ENCODE measurements at places on chromosomes 2 and 18.

GRCh38 chr2:20672201-20672951 lies 5.4 kb downstream of the GDF7 start:
- no peaks in the 10 kb centered on the region for H3K36me3 ChIP-seq
- peaks cover 36% of the 10 kb centered on the region for H3K27me3 ChIP-seq
- no peak overlapping the region for H3K4me3 ChIP-seq
- H3K27ac ChIP-seq, result no peak overlapping the region
- no peaks in the 10 kb centered on the region for H3K4me1 ChIP-seq
- DNase-seq, result no peak

DNA sequence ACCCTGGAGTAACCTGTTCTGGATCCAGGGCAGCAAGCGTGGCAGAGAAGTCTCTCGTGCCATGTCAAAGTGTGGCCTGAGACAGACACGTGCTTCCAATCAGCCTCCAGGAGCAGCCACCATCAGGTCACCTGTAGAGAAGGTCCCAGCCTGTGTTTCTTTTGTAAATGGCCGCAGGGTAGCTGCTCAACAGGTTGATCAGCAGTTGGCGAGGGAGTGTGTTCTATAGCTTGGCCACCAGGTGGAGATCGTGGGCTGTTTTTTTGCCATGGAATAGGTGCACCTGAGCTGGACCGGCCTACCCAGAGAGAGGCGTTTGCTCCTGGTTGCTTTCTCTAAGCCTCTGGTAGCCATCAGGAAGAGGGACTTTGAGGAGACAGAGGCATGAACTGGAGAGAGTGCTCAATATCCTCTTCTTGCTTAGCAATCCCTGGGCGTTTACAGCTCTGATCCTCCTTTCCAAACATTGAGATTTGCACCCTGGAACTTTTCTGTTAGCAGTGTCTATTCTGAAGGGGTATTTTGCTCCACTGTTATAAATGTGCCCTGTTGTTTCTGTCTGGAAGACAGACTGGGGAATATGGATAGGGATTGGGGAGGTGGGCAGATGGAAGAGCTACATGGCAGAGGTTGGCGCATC lies 34.2 kb upstream of the EN1 start:
- H3K4me3 ChIP-seq, result no peak overlapping the region
- no peaks in the 10 kb centered on the region for H3K27me3 ChIP-seq
- H3K36me3 ChIP-seq, result no peaks in the 10 kb centered on the region

GRCh38 chr2:239105234-239105633 lies 257.3 kb downstream of the TWIST2 start:
- H3K4me3 ChIP-seq, result no peak overlapping the region
- DNase-seq, result no peak
- H3K4me1 ChIP-seq, result no peaks in the 10 kb centered on the region
- H3K27ac ChIP-seq, result no peak overlapping the region

- H3K27ac ChIP-seq, result no peak overlapping the region
- H3K27me3 ChIP-seq, result no peaks in the 10 kb centered on the region
These were observed 99.8 kb downstream of the SEPTIN10 start for GRCh38 chr2:109513749-109514588.

- H3K27ac ChIP-seq, result no peak overlapping the region
- H3K4me3 ChIP-seq, result no peak overlapping the region
- no peaks in the 10 kb centered on the region for H3K4me1 ChIP-seq
- H3K27me3 ChIP-seq, result no peaks in the 10 kb centered on the region
These were observed 211.4 kb upstream of the SMIM21 start for GRCh38 chr18:75638776-75639471.

GRCh38 chr18:48529796-48530195 lies 9.0 kb upstream of the CTIF start:
- H3K36me3 ChIP-seq, result no peaks in the 10 kb centered on the region
- peaks cover 5% of the 10 kb centered on the region for H3K4me1 ChIP-seq
- no peak overlapping the region for H3K4me3 ChIP-seq
- peaks cover 26% of the 10 kb centered on the region for H3K27me3 ChIP-seq
- H3K27ac ChIP-seq, result no peak overlapping the region

DNA sequence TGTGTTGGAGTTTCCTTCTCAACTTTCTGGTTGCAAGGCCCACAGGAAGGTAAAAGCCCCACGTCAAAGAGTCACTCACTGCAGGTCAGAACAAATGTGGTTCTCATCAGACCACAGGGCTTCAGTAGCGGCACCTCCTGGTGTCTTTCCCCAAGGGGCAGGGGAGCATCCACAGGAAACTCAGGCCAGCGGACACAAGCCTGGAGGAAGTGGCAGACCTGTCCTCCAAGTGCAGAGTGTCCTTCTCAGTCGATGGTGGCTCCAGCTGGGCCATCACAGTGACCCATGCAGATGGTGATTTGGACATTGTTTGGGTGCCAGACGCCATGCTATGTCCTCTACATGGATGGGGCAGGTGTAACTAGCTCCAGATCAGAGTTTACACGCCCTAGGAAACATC lies 84.9 kb downstream of the ACKR3 start:
- no peaks in the 10 kb centered on the region for H3K36me3 ChIP-seq

- peaks cover 41% of the 10 kb centered on the region for H3K4me1 ChIP-seq
- H3K36me3 ChIP-seq, result peaks cover 9% of the 10 kb centered on the region
- H3K4me3 ChIP-seq, result no peak overlapping the region
- DNase-seq, result no peak
These were observed 114.2 kb downstream of the RBMS1 start for GRCh38 chr2:160379399-160379798.

GRCh38 chr2:239876271-239876947 lies 148.7 kb downstream of the NDUFA10 start:
- peaks cover 9% of the 10 kb centered on the region for H3K27me3 ChIP-seq
- H3K36me3 ChIP-seq, result no peaks in the 10 kb centered on the region
- DNase-seq, result no peak
- no peaks in the 10 kb centered on the region for H3K4me1 ChIP-seq
- H3K4me3 ChIP-seq, result no peak overlapping the region
- H3K27ac ChIP-seq, result no peak overlapping the region

DNA sequence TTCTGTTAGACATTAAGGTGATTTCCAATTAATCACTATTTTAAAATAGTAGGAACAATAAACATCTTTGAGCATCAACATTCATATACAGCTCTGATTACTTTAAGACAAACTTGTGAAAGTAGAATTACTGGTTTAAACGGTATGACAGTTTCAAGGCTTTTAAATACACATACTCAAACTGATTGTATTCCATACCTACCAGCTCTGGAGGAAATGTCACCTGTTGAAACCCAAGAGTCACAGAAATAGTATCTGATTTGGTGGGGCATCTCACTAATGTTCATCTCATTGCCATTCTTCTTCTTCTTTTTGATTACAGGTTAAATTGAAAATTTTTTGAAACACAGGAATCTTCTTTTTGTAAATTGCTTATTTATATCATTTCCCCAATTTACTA lies 36.2 kb downstream of the USP40 start:
- no peaks in the 10 kb centered on the region for H3K27me3 ChIP-seq
- no peaks in the 10 kb centered on the region for H3K4me1 ChIP-seq
- DNase-seq, result no peak

DNA sequence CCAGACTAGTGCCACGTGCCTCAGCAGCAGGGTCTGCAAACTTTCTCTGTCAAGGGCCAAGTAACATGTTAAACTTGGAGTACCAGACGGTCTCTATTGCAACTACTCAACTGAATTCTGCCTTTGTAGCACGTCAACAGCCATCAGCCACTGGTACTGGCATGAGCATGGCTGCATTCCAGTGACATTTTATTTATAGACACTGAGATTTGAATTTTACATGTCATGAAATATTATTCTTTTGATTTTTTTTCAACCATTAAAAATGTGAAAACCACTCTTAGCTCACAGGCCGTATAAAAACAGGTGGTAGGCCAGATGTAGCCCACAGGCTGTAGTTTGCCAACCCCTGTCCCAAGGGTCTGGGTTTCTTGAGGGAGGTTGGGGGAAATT lies 199.7 kb downstream of the TPGS2 start:
- no peaks in the 10 kb centered on the region for H3K36me3 ChIP-seq
- no peak overlapping the region for H3K27ac ChIP-seq
- H3K4me3 ChIP-seq, result no peak overlapping the region
- H3K27me3 ChIP-seq, result peaks cover 3% of the 10 kb centered on the region
- H3K4me1 ChIP-seq, result no peaks in the 10 kb centered on the region
- no peak for DNase-seq

DNA sequence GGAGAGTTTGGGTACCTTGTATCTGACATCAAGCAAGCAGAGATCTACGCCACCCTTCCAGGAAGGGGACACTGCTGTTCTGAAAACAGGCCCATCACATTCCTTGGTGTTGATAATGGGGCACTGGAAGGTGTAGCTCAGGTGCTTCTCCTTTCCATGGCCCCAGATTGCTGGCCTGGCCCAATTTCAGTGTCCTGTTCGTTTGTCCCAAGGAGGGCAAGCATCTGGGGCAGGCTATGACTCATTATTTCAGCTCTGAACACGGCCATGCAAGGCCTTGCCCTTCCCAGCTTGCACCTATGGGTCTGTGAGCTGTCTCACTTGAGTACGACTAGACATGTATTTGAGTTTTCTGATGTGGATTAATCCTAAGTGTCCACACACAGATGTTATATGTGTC lies 101.5 kb downstream of the FHOD3 start:
- H3K27ac ChIP-seq, result no peak overlapping the region
- DNase-seq, result no peak

DNA sequence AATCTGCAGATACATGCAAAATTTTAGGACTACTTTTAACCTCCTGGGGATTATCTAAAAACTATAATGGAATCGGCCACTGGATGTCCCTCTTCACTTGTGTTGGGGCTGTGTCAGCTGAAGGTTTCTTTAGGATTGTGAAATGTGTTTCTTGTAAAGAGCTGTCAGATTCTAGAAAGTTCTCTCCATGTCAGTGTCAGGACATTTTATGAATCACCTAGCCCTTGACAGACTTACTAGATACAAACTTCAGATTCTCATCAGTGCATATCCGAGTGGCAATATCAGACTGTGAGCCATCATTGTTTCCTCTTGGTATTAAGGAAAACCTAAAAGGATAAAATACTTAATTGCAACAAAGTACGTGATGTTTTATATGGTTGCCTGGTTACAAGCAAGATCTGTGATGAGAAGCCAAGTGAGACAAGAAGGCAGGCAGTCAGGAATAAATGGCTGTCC lies 107.3 kb downstream of the CPS1 start:
- H3K36me3 ChIP-seq, result no peaks in the 10 kb centered on the region
- H3K4me1 ChIP-seq, result no peaks in the 10 kb centered on the region
- H3K4me3 ChIP-seq, result no peak overlapping the region
- no peak for DNase-seq
- no peak overlapping the region for H3K27ac ChIP-seq

- H3K4me1 ChIP-seq, result no peaks in the 10 kb centered on the region
- no peaks in the 10 kb centered on the region for H3K36me3 ChIP-seq
- H3K27ac ChIP-seq, result no peak overlapping the region
- DNase-seq, result no peak
- no peak overlapping the region for H3K4me3 ChIP-seq
These were observed 117.1 kb upstream of the PDE1A start for GRCh38 chr2:182543741-182544525.

GRCh38 chr18:22871809-22872525 lies 61.2 kb upstream of the RBBP8 start:
- H3K27me3 ChIP-seq, result peaks cover 14% of the 10 kb centered on the region
- peaks cover 9% of the 10 kb centered on the region for H3K4me1 ChIP-seq
- H3K36me3 ChIP-seq, result no peaks in the 10 kb centered on the region
- no peak for DNase-seq

DNA sequence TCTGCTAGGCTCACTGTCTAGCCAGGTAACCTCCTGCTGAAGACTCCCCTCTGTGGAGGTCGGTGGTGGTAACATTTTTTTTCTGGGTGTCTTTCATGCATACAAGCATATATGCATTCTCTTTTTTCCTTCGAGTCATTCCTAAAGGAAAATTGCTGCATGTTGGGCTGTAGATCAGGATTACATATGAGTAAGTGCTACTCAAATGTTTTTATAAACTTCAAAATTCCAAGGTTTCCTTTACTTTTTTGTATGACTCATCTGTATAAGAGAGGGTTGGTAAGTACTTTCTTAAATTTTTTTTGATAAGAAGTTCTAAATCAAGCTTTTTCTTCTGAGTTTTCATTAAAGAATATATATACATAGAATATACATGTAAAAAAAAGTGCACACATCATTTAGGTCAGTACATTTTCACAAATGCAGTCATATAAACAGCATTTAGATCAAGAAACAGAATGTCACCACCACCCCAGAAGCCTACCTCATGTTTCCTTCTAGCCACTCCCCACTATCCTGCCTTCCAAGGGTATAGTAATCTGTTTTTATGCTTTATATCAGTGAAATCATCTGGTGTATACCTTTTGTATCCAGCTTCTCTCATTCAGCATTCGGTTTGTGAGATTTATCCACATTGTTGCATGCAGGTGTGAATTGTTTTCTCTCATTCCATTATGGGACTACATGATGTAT lies 128.0 kb upstream of the MAP3K20 start:
- no peaks in the 10 kb centered on the region for H3K36me3 ChIP-seq
- H3K27ac ChIP-seq, result no peak overlapping the region
- no peak overlapping the region for H3K4me3 ChIP-seq
- peaks cover 6% of the 10 kb centered on the region for H3K27me3 ChIP-seq
- DNase-seq, result no peak

- no peaks in the 10 kb centered on the region for H3K27me3 ChIP-seq
- no peak overlapping the region for H3K27ac ChIP-seq
- peaks cover 16% of the 10 kb centered on the region for H3K4me1 ChIP-seq
- no peak overlapping the region for H3K4me3 ChIP-seq
- no peak for DNase-seq
These were observed 3.6 kb upstream of the GYPC start for GRCh38 chr2:126652323-126652891.

DNA sequence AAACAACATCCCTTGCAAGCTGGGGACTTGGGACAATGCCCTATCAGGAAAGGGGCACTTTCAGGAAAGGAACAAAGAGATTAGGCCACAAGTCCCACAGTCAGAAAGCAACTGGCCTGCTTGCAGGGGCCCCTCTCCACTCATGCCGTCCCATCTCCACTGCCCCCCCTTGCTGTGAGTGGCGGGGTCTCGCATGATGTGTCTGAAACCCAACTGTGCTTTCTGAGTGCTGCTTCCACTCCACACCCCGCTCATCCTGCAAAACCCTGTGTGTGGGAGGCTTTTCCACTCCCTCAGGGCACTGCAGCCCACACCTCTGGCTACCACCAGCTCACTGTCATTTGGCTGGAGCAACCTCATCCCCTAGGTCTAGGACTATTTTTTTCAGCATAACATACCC lies 7.9 kb downstream of the HS6ST1 start:
- no peaks in the 10 kb centered on the region for H3K27me3 ChIP-seq
- peaks cover 6% of the 10 kb centered on the region for H3K36me3 ChIP-seq
- peaks cover 9% of the 10 kb centered on the region for H3K4me1 ChIP-seq
- DNase-seq, result no peak

GRCh38 chr2:45759310-45759851 lies 107.9 kb downstream of the PRKCE start:
- no peaks in the 10 kb centered on the region for H3K36me3 ChIP-seq
- no peak for DNase-seq
- H3K27ac ChIP-seq, result no peak overlapping the region
- H3K4me1 ChIP-seq, result peaks cover 8% of the 10 kb centered on the region
- no peak overlapping the region for H3K4me3 ChIP-seq

GRCh38 chr2:60044484-60044883 lies 509.0 kb downstream of the BCL11A start:
- no peak overlapping the region for H3K27ac ChIP-seq
- H3K4me3 ChIP-seq, result no peak overlapping the region
- no peaks in the 10 kb centered on the region for H3K27me3 ChIP-seq

- H3K36me3 ChIP-seq, result no peaks in the 10 kb centered on the region
- H3K4me3 ChIP-seq, result no peak overlapping the region
- H3K27ac ChIP-seq, result no peak overlapping the region
- no peaks in the 10 kb centered on the region for H3K4me1 ChIP-seq
These were observed 72.8 kb upstream of the MC4R start for GRCh38 chr18:60445341-60445740.
